ENCODE measurements at places on chromosomes 6 and 20.
A peak's percentile ranks its signal among the peaks of the same experiment; 100 is the strongest.

GRCh38 chr6:155406801-155407200, 48.8 kb downstream of the NOX3 start:
- no peak for DNase-seq

GRCh38 chr20:33013701-33014326, 6.3 kb downstream of the BPIFB2 start:
- no peak for DNase-seq

- peak; percentile 56 for DNase-seq
These were observed 40.0 kb upstream of the KCNK16 start for GRCh38 chr6:39362487-39362865.

GRCh38 chr6:105501826-105502344, 99.0 kb upstream of the PREP start:
- DNase-seq = no peak

- peak; percentile 25 for DNase-seq
These were observed 9.1 kb downstream of the FAM83D start for GRCh38 chr20:38935285-38935684.

- DNase-seq = no peak
These were observed 423.6 kb downstream of the CDH26 start for GRCh38 chr20:60381643-60382400.

DNA sequence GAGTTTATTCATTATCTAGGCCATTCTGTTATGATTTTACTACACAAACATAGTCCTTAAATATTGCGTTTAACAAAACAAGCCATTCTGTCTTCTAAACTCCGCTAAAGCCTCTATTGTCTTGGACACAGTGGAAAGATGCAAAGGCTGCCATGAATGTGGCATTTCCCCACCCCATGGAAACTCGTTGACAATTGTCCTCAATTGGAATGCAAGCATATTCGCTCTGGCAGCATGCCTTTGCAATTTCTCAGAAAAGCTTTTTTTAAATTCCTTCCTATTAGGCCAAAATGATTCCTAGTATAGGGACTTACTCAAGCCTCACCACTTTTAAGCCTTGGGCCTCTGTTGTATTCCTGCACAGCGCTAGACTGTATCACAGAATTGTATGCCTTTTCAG, 22.8 kb downstream of the OR2A4 start:
- no peak for DNase-seq

DNA sequence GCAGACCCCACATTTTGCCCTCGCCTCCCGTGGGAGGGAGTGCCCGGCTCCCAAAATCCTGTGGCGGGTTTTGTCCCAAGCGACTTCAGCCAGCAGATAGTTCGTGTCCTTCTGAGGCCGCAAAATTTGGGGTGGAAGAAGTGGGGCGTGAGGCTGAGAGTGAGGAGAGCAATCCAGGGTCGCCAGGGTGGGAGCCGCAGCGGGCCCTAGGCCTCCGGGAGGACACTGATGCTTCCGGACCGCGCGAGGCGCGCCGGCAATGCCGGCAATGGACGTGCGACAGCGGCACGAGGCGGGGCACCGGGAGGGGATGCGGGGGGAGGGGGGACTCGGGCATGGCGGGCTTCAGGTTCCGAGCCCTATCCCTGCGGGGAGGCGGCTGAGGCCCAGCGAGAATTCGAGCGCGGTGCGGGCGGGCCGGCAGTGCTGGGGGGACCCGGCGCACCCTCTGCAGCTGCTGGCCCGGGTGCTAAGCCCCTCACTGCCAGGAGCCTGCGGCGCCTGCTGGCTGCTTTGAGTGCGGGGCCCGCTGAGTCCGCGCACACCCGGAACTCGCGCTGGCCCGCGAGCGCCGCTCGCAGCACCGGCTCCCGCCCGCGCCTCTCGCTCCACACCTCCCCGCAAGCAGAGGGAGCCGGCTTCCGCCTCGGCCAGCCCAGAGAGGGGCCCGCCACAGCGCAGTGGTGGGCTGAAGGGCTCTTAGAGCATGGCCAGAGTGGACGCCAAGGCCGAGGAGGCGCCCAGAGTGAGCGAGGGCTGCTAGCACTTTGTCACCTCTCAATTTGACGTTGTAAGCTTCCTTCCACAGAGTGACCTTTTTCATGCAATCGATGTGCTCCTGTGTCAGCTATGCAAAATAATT, 143.8 kb downstream of the LPA start:
- DNase-seq = peak; percentile 60

DNA sequence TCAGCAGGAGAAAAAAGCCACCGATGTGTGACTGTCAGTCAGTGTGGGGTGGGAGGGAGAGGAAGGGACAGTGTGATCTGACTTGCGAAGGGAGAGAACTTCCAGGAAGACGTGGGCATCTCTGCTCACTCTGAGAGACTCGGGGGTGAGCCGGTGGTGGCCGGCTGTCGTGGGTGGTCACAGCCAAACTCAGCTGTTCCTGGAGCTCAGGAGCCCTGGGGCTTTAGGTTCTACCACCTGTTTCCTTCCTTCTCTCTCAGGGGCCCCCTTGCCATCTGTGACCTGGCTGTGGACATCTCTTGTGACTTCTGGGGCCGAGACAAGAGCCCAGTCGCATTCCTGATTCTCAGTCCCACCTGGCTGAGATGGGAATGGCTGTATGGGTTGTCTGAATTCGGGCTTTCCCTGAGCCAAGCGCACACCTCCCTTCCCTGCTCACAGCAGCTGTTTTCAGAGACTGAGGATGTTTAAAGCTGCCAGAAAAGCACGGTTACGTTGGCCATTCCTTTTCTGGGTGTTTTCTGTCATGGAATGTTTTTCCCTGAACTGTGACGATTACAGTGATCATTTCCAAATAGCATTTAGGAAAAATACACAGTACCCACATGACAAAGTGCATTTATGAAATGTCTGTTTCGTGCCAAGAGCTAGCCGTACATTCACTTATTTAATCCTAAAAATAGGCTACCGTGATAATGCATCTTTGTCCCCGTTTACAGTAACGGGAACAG, 36.5 kb downstream of the SYNJ2 start:
- no peak for DNase-seq

DNA sequence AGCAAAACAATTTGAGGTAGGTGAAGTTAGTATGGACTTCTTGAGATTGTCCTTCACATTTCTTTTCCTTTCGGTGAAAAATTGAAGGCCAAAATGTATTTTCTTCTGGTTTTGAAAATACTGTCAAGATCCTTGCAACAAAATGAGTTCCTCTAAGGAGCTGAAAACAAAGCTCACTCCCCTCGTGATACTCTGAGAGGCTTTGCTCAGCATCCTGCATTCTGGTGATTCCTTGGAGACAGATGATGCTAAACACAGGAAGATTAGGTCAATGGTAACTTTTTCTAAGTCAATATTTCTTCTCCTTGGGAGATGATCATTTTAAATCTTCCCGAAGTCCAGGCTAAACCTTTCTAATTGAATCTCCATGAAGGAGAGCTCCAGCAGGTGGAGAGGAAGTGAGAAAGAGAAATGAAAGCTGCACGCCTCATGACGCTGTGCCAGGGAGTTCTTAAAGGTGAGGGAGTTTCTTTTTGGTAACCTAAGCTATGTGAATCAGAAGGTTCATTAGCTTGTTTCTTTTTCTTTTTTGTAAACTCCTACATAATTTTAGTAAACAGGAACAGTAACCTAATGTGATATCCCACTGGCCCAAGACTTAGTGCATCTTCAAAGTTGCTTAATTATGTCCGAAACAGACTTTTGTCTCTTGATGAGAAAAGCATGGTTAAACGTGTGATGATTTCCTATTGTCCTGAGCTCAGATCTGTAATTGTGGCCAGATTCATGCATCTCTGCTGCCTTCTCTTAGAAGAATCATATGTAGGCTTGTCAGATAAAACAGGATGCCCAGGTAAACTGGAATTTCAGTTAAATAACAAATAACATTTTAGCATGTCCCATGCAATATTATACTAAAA, 15.0 kb downstream of the ESR1 start:
- DNase-seq = no peak

DNA sequence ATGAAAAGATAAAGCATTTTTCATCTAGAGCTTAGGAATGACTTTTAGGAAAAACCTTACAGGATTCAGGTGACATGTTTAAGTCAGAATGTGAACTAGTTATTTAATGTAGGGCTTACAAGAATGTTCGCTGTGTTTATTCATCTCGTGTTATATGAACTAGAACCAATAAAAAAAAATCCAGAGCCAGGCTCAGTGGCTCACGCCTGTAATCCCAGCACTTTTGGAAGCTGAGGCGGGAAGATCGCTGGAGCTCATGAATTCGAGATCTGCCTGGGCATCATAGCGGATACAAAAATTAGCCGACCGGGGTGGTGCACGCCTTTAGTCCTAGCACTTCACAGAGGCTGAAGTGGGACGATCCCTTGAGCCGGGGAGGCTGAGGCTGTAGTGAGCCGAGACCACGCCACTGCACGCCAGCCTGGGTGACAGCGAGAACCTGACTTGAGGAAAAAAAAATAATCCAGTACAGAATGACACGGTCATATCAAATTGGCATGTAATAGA, 46.3 kb downstream of the OR2B2 start:
- no peak for DNase-seq

DNA sequence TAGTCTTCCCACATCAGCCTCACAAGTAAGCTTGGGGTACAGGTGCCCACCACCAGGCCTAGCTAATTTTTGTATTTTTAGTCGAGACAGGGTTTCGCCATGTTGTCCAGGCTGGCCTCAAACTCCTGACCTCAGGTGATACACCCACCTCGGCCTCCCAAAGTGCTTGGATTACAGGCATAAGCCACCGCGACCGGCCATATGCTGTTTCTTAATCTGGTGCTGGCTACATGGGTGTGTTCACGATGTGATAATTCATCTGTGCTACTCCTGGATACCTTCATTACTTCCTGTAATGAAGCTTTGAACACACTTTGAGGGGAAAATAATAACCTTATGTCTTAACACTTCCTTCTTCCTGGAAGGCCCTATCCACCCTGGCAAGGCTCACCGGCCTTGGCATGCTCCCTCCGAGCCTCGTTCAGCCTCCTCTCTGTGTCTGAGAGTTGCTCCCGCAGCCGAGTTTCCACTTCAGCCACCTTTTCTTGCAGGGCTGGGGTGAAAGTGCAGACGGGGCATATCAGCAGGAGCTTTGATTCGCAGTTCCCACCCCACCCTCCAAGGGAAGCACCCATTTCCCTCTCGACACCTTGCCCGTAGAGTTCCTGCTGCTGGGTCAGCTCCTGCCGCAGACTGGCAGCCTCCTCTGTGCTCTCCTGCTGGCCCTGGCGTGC, 5.6 kb upstream of the PSORS1C2 start:
- DNase-seq = no peak

- DNase-seq = no peak
These were observed 39.2 kb upstream of the LTV1 start for GRCh38 chr6:143803769-143804568.

DNA sequence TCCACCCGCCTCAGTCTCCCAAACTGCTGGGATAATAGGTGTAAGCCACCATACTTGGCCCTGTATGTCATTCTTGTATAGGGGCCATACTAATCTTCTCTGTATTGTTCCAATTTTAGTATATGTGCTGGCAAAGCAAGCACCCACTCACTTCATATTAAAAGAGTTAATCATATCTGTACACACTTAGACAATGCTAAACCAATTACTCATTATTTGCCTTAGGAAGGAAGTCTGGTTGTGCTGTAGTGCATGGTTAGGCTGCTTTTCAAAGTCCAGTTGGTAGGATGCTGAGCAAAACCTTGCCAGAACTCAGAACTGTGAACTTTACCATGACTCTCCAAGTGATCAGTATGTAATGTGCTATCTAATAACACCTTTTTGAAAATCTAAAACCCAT, 88.6 kb downstream of the LIN28B start:
- DNase-seq = no peak

- no peak for DNase-seq
These were observed 52.4 kb upstream of the LYRM2 start for GRCh38 chr6:89690944-89691324.

GRCh38 chr6:2225422-2226392, 19.7 kb downstream of the GMDS start:
- DNase-seq = peak; percentile 15

- DNase-seq = no peak
These were observed 1.4 kb upstream of the HLA-DMA start for GRCh38 chr6:32954267-32954666.

- DNase-seq = no peak
These were observed 134.2 kb downstream of the PLCB4 start for GRCh38 chr20:9203081-9203447.

DNA sequence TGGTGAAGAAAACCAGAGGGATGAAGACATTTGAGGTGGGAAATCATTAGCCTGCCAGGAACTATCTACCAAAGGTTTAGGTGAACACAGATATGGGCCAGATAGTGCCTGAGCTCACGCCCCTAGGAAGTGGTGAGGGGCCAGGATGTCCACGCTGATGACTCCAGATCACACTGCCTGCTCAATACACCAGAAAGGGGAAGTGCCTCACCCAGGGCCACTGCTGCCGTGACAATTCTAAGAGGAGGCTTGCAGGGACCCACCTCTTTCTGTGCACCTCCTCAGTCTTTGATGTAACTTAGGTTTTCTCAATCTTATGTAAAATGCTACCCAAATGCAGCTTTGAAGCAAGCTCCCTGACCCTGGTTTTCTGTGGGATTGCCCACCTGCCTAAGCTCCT, 5.4 kb upstream of the RAB44 start:
- no peak for DNase-seq

GRCh38 chr6:43089874-43090558, 13.9 kb downstream of the PTK7 start:
- DNase-seq = peak; percentile 73

- peak; percentile 75 for DNase-seq
These were observed 21.0 kb downstream of the ZMYND8 start for GRCh38 chr20:47335251-47336128.

DNA sequence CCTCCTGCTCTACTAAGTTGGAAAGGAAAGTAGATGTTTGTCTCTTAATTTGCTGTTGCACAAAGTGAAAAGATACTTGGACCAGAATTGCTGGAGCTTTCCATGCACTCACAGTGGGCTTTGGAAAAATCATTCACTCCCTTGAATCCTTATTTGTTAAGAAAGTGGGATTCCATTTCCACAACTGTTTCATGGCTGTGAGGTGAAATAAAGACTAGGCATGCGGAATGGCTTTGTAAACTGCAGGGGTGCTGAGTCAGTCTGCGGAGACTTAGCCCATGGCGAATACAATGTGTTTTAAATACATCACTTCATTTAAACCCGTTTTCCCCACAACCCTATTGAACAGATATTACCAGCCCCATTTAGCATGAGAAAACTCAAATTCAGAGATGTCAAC, 36.8 kb upstream of the CLDN20 start:
- DNase-seq = no peak

DNA sequence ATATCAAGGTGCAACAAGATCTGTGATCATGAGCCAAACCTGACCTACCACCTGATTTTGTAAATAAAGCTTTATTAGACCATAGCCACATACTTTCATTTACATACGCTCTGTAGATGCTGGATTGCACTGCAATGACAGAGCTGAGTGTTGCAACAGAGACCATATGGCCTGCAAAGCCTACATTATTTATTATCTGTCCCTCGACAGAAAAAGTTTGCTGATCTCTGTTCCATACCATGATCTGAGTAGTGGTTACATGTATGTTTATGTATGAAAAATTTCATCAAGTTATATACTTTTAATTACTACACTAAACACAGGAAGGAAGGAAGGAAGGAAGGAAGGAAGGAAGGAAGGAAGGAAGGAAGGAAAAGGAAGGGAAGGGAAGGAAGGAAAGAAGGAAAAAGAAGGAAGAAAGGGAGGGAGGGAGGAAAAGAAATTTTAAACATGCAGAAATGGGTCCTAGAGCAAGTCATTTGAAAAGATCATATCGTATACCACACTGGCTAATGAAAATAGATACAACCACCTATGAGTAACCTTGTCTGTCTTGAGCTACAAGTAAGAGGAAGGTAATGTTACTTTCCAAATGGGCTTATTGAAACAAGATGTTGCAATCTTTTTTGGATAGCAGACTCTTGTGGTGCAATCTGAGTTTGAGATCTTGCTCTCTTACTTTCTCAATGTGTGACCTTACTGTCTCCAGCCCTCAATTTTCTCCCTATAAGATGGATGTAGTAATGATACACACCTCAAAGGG, 441.0 kb downstream of the KIF16B start:
- DNase-seq = no peak

All from AG10803 (cell line).